Dermis blood vessel endothelial cell (primary cell): ENCODE measurements at places on chromosomes 12 and 14.

GRCh38 chr12:56411781-56412639, 37.2 kb downstream of the TIMELESS start:
- DNase-seq: no peak

DNA sequence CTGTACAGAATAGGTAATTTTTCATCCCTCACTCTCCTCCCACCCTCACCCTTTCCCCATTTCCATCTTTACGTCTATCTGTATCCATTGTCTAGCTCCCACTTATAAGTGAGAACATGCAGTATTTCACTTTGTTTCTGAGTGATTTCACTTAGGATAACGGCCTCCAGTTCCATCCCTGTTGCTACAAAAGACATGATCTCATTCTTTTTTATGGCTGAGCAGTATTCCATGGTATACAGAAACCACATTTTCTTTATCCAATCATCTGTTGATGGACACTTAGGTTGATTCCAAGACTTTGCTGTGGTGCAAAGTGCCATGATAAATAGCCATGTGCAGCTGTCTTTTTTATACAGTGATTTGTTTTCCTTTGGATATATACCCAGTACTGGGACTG, 16.4 kb downstream of the EEA1 start:
- DNase-seq: no peak

- peak; percentile 49 for DNase-seq
These were observed 35.9 kb upstream of the TMTC2 start for GRCh38 chr12:82650627-82651337.

DNA sequence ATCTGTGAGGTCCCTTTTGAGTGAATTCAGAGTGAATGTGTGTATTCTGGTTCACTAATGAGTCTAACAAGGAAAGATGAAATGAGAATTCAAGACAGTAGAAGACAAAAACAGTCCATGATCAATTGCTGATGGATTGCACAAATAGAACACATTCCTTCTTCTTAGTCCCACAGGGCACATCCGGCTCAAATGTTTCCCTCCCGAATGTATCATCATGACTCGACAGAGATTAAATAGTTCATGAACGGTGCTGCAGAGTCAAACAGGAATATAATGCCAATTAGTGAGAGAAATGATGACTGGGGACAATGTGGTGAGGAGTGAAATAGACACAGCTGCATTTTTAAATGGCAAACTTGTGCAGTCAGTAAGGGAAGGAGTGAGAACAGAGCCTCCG, 11.5 kb upstream of the SFSWAP start:
- DNase-seq: no peak

DNA sequence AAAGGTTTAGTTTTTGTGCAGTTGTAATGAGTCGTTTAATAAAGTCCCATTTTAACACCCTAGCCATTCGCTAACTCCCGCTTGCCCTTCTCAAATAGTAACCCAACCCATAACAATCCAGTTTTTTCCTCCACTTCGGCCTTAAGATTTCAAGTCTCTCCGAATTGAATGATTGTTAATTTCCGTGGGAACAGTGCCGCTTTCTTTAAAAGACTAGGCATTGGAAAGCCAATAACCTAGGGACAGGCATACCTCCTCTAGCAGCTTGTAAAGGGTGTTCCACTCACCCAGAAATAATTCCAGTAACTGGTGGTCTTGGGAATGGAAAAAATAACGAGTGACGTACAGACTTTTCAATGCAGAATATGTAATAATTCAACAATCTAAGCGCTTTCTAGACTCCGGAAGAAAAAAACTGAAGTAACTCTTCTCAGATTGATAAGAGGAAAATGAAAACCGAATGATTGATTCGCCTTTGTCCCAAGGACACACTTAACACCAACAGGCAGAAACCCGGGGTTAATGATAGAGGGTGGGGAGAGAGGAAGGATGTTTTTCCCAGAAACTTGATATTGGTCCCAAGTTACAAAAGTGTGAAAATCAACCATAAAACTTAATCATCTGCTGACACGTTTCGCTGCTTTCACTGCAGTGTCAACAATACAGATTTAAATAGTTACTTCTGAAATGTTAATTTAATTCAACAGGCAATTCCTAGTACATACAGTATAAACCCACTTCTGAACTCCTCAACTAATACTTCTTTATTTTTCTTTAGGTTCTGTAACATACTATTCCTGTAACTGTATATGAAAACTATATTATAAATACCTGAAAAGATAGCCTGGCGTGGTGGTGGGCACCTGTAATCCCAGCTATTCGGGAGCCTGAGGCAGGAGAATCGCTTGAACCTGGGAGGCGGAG, 1.0 kb upstream of the SINHCAF start:
- DNase-seq: no peak

DNA sequence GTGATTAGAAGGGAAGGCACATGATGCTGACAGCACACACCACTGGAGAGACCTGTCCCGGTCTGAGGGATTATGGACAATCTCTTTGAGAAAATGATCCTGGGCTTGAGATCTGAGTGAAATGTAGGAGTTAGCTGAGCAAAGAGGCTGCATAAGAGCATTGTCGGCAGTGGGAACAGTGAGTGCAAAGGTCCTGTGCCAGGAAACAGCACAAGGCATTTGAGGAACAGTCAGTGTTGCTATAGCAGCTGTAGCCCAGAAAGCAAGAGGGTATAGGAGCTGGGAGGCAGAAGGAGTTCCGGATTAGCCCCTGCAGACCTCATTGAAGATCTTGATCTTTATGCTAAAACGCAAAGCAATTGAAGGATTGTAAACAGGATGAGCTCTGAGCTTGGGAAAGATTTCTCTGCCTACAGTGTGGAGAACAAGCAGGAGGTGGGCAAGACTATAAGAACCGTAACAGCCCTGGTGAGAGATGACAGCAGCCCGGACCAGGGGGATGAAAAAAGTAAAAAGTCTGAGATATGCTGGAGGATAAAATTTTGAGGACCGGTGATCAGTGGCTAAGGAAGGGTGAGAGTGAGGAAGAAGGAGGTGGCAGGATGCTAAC, 28.5 kb downstream of the CFL2 start:
- DNase-seq: peak; percentile 42

GRCh38 chr14:68724914-68725313, 68.0 kb downstream of the ZFP36L1 start:
- no peak for DNase-seq

DNA sequence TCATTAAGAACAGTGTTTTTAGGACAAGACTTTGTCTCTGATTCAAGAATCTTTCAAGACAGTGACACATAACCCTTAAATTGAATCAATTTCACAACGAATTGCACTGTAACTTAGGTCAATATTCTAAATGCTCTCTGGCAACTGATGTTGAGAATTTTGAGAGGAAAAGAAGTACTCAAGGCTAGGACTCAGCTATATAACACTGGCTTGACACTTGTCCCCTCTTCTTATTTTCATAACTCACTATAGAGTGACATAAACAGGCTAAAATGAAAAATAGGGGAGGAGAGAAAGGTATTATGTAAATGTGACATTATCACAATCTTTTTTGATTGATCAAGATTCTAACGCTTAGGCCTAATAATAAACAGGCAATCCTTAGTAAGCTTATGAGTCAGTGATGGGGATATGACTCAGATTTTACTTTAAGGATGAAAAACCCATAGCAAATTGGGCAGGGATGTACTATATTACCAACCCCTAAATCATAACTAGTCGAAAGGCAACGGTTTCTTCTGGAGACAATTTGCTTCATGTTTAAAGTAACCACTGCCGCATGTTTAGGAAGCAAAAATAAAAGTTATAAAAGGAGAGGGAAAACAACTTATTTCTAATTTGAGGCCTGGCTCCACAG, 10.9 kb downstream of the BTG1 start:
- peak; percentile 53 for DNase-seq

DNA sequence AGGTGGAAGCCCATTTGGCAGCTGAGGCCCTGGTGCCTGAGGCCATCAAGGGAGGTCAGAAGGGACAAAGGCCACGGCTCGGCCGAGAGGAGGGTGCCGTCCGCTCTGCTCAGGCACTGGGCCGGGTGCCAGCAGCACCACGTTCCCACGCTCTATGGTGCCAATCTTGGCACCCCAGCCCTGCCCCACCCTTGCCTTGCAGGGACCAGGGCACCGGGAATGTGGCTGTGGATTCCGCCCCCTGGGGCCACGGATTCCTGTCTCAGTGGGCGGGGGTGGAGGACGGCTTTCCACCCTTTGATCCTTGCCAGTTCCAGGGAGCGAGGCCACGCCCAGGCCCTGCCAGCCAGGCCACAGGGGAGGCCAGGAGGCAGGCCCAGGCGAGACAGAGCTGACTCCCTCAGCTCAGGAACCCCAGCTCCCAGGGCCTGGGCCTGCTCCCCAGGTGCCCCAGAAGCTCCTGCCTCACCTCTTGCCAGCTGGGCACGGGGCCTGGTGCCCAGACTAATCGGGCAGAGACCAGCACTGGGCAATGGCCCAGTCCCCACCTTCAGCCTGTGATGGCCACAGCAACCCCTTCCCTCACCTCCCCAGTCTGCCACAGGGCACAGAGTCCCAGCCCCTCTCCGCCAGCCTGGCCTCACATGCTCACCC, 26.4 kb upstream of the GPR132 start:
- DNase-seq: peak; percentile 20

- DNase-seq: no peak
These were observed 200.6 kb downstream of the AEBP2 start for GRCh38 chr12:19639781-19640415.

DNA sequence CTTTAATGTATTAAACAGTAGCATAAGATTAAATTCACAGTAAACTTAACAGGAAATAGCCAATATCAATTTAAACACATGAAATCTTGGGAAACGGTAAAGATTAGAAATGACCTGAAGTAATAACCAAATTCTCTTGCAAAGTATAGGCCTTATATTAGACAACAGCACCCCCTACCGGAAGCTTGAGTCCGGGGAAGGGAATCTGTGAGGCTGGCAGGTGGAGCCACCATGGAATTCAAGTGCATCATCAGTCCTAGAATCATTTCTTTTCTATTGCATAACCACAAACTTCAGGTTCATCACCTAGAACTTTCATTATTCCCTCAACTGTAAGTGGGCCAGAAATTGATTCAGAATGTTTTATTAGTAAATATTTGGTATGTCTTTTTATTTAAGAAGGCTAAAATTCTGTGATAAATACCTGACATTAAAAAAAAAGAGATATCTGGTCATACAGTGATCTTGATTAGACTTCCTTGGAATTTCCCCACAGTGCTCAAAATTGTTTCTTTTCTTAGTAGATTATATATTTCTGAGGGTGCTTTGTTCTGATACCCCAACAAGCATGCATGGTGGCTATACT, 48.6 kb downstream of the AP5M1 start:
- DNase-seq: peak; percentile 91

- DNase-seq: no peak
These were observed 186.2 kb downstream of the DUSP6 start for GRCh38 chr12:89166121-89166520.

DNA sequence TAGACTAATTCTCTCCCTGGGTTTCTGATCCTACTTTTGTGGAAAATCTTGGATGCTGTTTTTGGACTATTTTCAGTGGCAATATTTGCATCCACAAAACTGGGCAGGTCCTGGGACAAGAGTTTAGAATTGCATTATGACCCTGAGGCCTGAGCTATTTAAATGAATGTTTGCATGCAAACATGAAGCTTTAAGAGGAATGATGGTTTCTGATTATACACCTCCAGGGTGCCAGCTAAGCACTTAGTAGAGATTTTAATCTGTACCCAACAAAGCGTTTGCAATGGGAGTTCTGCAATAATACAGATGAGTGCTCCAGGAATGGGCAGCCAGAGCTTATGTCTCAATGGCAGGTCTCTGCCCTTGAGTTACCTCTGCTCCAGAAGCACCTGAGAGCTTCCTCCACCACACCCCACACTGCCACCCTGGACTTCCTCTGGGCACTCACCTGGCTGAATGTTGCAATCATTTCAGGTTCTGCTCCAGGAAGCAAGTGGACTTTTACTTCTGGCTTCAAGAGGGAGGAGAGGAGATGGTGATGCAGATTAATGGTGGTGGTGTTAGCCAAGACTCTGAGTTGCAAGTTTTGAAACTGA, 6.0 kb upstream of the SPTLC2 start:
- DNase-seq: no peak

- peak; percentile 77 for DNase-seq
These were observed 102.5 kb downstream of the FGD4 start for GRCh38 chr12:32501835-32502333.

GRCh38 chr14:102235275-102235897, 69.6 kb downstream of the MOK start:
- DNase-seq: peak; percentile 91

GRCh38 chr12:65269603-65270002, 8.9 kb upstream of the MSRB3 start:
- peak; percentile 68 for DNase-seq

GRCh38 chr12:130701402-130701744, 14.7 kb downstream of the RIMBP2 start:
- no peak for DNase-seq

DNA sequence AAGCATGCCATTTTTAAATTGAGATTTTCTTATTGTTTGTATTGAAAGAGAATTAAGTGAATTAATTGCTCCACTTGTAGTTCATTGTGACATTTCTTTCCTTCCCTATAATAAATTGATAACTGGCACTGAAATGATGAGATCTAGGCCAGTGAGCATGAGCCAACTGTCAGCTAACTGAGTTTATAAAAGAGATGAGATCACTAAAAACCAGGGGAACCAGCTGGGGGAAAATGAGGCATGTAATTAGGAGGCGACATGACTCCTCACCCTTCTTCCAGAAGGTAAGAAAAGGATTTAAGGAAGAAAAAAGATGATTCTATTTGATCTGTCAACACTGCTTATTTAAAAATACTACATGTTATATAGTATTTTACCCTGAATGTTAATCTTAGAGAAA, 104.5 kb upstream of the DNM1L start:
- no peak for DNase-seq

DNA sequence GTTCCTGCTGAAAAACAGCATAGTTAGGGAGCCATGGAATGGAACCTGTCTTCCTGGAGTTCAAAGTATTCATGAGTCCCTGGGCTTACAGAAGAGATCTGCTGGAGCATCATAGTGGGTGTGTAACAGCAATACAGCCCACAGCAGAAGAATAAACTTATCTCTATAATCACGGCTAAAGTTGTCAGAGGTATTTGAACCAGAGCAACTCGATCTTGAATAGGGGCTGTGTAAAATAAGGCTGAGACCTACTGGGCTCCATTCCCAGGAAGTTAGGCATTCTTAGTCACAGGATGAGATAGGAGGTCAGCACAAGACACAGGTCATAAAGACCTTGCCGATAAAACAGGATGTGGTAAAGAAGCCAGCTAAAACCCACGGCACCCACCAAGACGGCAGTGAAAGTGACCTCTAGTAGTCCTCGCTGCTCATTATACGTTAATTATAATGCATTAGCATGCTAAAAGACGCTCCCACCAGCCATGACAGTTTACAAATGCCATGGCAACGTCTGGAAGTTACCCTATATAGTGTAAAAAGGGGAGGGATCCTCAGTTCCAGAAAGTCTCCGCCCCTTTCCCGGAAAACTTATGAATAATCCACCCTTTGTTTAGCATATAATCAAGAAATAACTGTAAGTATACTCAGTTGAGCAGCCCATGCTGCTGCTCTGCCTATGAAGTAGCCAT, 223.4 kb downstream of the PCNX1 start:
- DNase-seq: peak; percentile 73

DNA sequence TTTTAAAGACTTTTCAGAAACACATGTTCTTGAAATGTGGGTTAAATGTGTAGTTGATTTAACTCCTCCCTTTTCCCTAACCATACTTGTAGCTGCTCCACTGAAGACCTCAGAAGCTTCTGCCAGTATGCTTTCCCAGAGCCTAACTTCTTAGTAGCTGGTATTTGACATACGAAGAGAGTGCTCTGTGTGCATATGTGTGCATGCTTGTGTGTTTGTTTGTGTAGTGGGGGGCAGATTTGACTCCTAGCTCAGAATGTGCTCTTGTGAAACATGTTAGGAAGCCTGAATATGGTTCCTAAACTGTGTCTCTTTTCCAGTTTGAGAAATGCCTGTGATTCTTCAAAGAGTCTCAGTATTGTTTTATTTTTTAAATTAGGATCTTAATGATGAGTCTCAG, 420.4 kb downstream of the PCNX1 start:
- DNase-seq: no peak
